ENCODE measurements at places on chromosomes 12 and 14. TPM values are rescaled to one million over a fixed set of nuclear protein-coding genes. Genes with fewer than 3 reads are reported as not detected.

The OTUB2 gene
- 0.29 TPM for total RNA-seq

The DLK1 gene
- total RNA-seq, result not detected

The RNASE7 gene
- not detected for total RNA-seq

The SSTR1 gene
- not detected for total RNA-seq
